ENCODE measurements at places on chromosomes 13 and 19.

DNA sequence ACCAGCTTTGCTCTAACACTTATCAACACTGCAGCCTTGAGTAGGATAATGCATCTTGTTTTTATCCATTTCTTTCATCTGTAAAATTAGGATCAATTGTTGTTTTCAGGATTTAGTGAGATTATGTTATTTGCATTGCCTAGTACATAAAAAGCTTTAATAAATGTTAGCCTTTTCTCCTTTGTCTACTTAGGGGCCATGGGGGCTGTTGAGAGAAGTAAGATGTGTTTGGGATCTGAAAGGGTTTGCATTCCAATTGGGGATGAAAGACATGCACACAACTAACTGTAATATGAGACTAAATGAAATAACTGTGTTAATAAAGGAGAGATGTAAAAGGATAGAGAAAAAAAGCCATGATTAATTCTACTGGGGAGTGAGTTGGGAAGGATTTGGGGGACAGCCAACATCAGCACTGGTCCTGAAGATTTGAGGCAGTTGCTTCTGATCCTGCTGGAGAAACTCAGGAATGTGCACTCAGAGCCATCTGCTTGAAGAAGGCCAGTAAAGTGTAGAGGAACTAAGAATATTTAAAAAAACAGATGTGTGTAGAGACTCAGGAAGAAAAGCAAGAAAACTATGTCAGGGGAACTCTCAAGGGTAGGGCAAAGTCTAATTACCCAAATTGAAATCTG is 236.3 kb downstream of the OLFM4 start:
- H3K27me3 ChIP-seq = no peaks in the 10 kb centered on the region
- no peaks in the 10 kb centered on the region for H3K4me1 ChIP-seq
- no peak overlapping the region for H3K27ac ChIP-seq
- no peak for DNase-seq
- no peak overlapping the region for H3K4me3 ChIP-seq

DNA sequence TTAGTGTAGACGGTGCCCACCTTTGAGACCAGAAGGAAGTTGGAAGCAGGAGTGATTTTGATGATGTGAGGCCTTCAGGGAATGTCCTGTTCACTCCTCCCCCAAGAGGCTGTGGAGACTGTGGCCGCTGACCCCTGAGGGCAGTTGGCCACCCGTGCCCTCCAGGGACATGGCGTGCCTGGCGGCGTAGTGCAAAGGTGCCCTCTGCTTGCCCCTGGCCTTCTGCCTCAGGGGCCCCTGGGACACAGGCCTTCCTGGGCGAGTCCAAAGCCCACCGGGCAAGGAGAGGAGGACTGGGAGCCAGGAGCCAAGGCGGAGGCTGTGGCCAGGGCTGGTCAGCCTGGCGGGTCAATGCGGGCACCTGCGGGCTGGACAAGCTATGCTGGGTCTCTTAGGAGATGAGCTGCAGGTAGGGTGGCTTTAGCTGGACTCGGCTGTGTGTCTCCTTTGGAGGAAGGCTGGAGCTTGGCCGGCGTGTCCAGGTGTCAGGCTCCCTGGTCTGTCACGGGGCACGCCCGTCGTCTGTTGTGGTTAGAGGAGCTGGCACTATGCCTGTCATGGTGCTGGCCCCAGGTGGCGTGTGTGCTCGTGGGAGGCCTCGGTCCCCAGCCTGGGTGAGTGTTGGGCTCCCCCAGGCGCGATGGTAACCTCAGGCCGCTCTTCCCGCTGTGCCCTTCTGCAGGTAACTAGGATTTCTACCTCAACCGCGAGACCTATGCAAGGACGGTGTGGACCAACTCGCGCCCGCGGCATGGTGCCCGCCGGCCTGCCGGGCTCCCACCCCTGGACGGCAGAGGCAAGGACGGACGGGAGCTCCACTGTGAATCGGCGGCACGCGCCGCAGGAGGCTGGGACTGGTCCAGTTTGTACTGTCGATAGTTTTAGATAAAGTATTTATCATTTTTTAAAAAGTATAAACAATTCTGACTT is 6.8 kb downstream of the PLEKHJ1 start:
- peaks cover 14% of the 10 kb centered on the region for H3K4me1 ChIP-seq
- no peak overlapping the region for H3K27ac ChIP-seq
- no peaks in the 10 kb centered on the region for H3K36me3 ChIP-seq
- no peak for DNase-seq
- H3K4me3 ChIP-seq = no peak overlapping the region
- H3K27me3 ChIP-seq = peaks cover 3% of the 10 kb centered on the region

DNA sequence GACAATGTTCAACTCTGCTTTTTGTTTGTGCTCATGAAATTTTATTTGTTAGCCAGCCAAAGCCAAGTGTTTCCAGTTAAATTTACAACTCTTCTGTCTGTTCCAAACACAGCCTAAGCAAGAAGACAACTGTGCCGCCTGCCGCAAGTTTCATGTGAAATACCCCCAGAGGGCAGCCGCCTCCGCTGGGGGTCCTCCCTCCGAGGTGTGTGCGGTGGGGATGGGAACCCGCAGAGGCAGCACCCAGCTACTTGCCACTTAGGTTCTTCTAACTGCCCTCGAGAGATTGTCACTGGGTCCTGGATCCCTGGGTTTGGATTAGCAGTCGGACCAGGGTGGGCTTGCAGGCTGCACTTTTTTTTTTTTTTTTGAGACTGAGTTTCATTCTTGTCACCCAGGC is 28.5 kb downstream of the ATP11A start:
- H3K36me3 ChIP-seq = no peaks in the 10 kb centered on the region
- DNase-seq = no peak

GRCh38 chr13:79222427-79223205 is 183.4 kb downstream of the RBM26 start:
- H3K4me3 ChIP-seq = no peak overlapping the region
- no peak for DNase-seq
- H3K27ac ChIP-seq = no peak overlapping the region
- H3K36me3 ChIP-seq = no peaks in the 10 kb centered on the region

GRCh38 chr13:44176173-44176572 is 197.5 kb upstream of the SERP2 start:
- no peaks in the 10 kb centered on the region for H3K4me1 ChIP-seq
- peaks cover 4% of the 10 kb centered on the region for H3K36me3 ChIP-seq
- no peak for DNase-seq
- no peak overlapping the region for H3K27ac ChIP-seq

- no peaks in the 10 kb centered on the region for H3K36me3 ChIP-seq
- no peak overlapping the region for H3K4me3 ChIP-seq
- no peak overlapping the region for H3K27ac ChIP-seq
- peaks cover 3% of the 10 kb centered on the region for H3K27me3 ChIP-seq
- no peak for DNase-seq
- no peaks in the 10 kb centered on the region for H3K4me1 ChIP-seq
Observed at GRCh38 chr13:36891752-36892151, 28.3 kb downstream of the SMAD9 start.

DNA sequence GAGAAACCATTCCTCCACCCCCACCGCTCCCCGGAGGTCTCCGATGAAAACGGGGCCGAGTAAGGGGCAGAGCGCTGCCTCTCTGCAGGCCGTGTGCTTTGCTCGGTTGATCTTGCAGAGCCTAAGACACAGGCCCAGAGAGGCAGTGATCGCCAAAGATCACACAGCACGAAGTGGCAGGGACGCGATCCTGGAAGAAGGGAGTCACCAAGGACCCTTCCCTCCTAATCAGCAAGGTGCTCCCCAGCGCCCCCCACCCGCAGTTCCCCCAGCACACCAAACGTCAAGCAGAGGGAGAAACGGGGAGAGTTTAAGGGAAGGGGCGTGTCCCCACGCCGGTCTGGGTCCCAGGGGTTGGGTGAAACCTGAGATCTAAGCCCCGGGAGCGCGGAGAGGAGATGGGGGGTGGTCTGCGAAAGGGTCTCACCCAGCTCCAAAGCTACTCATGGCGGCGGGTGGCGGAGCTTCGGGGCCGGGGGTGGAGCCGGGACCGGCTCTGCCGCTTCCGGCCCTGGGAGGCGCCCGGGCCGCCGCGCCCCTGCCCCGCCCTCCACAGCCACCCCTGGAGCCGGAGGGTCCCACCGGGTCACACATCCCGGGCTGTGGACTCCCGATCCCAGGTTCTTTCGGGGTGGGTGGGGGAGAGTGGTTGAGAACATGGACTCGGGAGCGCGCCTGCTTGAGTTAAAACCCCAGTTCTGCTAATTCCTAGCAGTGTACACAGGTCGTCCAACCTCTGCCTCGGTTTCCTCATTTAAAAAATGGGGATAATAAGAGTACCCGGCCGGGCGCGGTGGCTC is at the start of gene EML2:
TSS of gene EML2 (minus strand) at position 468 of the 800 bp plus-strand sequence. CDS start at position 447, 21 bp downstream.
- peak within 1 kb of the TSS; percentile 87 for H3K4me3 ChIP-seq
- DNase-seq = peak; percentile 42
- peak within 1 kb of the TSS; percentile 99 for H3K27ac ChIP-seq
- peaks cover 49% of the 10 kb centered on the region for H3K4me1 ChIP-seq

Measured in immature natural killer cell (primary cell).